ENCODE measurements at places on chromosomes 12 and 14.
A peak's percentile ranks its signal among the peaks of the same experiment; 100 is the strongest.

DNA sequence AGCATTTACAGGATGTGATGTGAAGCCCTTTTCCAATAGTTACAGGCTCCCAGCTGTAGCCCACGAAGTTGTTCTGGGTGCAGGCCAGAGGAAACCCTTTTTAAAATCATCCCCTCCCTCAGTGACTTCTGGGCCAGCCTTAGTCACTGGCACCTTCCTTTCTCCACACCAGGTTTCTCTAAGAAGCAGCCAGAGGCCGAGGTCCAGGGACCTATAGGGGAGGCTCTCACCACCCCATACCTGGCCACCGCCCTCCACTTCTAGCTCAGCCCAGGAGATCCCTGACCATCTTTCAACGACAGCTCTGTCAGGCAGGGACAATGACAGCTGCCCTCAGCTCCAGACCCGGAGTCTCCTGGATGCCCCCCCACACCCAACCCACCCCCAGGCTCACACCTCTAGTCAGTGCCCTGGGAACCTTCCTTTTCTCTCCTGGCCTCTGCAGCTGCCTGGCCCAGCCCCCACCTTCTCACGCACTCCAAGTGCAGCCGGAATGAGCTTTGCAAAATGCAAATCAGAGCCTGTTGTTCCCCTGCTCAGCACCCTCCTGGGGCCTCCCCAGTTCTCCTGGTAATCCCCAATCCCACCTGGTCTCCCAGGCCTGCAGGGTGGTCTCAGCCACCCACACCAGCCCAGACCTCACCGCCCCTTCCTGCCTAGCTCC lies 46.7 kb downstream of the TESC start:
- no peak overlapping the region for H3K27ac ChIP-seq
- H3K4me3 ChIP-seq: no peak overlapping the region
- no peaks in the 10 kb centered on the region for H3K27me3 ChIP-seq
- no peaks in the 10 kb centered on the region for H3K36me3 ChIP-seq
- H3K4me1 ChIP-seq: peaks cover 5% of the 10 kb centered on the region
- DNase-seq: no peak

DNA sequence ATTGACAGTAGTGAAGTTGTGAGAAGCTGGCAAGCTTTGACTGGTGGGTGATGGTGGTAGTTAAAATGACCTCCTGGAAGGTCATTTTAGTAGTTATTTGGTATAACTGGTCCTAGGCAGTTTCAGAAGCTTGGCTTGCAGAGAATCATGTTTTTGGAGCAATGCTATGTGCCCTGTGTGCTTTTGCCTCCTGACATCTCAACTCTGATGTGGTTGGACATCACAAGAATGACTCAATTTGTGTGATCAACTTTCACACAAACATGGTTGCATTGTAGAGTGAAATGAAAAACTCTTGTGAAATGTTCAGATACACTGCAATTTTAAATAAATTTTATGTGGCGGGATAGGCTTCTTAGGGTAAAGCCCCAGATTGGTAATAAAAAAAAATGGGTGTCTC lies 8.3 kb upstream of the ABCD2 start:
- no peaks in the 10 kb centered on the region for H3K27me3 ChIP-seq
- H3K4me3 ChIP-seq: no peak overlapping the region
- no peaks in the 10 kb centered on the region for H3K36me3 ChIP-seq
- H3K27ac ChIP-seq: no peak overlapping the region

- peak overlapping the region; percentile 97 for H3K27ac ChIP-seq
- peaks cover 2% of the 10 kb centered on the region for H3K36me3 ChIP-seq
- H3K4me3 ChIP-seq: no peak overlapping the region
- DNase-seq: peak; percentile 36
These were observed 3.6 kb upstream of the UBC start for GRCh38 chr12:124917841-124918621.

DNA sequence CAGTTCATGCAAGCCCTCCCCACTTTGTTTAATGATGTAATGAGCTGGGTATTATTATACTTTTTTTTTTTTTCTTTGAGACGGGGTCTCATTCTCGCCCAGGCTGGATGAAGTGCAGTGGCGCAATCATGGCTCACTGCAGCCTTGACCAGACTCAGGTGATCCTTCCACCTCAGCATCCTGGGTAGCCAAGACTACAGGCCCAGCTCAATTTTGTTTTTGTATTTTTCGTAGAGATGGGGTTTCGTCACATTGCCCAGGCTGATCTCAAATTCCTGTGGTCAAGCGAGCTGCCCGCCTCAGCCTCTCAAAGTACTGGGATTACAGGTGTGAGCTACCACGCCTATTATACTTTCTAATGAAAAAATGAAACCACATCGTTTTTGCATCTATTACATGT lies 4.5 kb upstream of the DCAF11 start:
- no peaks in the 10 kb centered on the region for H3K36me3 ChIP-seq
- no peak overlapping the region for H3K4me3 ChIP-seq
- H3K4me1 ChIP-seq: no peaks in the 10 kb centered on the region
- no peak overlapping the region for H3K27ac ChIP-seq
- no peak for DNase-seq
- no peaks in the 10 kb centered on the region for H3K27me3 ChIP-seq

DNA sequence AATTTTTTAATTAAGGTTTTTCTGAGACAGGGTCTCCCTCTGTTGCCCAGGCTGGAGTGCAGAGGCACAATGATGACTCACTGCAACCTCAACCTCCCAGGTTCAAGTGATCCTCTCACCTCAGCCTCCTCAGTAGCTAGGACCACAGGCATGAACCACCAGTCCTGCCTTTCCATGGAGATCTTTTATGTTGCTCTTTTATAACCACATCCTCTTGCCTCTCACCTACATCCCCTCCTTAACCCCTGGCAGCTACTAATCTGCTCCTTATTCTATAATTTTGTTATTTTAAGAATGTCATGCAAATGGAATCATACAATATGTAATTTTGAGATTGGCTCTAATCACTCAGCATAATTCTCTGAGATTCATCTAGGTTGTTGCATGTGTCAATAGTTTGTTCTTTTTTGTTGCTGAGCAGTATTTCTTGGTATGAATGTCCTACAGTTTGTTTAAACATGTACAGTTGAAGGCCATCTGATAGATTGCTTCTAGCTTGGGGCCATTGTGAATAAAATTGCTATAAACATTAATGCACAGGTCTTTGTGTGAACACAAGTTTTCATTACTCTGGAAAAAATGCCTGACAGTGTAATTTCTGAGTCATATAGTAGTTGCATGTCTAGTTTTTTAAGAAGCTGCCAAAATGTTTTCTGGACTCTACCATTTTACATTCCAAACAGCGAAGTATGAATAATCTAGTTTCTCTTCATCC lies 249.2 kb upstream of the AMIGO2 start:
- H3K27ac ChIP-seq: no peak overlapping the region
- no peak for DNase-seq
- no peaks in the 10 kb centered on the region for H3K36me3 ChIP-seq

DNA sequence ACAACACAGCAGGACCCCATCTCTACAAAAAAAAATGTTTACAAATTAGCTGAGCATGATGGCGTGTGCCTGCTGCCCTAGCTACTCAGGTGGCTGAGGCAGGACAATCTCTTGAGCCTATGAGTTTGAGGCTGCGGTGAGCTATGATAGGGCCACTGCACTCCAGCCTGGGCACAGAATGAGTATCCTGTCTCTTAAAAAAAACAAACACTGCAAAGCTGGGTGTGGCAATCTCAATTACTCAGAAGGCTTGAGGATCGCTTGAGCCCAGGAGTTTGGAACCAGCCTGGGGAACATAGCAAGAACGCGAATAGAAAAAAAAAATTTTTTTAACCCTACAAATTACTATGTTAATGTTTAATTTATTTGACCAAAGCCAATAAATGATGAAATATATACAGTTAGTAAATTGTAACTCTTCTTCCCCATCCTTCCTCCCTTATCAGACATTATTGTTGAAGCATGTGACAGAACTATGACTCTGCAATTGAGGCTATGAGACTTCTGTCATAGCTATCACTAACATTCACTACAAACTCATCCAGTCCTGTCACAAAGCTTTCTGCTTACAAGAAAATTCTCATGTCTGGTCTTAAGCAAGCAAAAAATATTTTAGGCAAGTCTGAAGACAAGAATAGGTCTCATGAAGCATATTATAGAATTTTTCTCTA lies 9.8 kb downstream of the BTBD7 start:
- DNase-seq: no peak
- peaks cover 2% of the 10 kb centered on the region for H3K4me1 ChIP-seq
- H3K36me3 ChIP-seq: no peaks in the 10 kb centered on the region
- H3K4me3 ChIP-seq: no peak overlapping the region
- H3K27me3 ChIP-seq: no peaks in the 10 kb centered on the region

GRCh38 chr12:82756303-82756702 lies 69.6 kb downstream of the TMTC2 start:
- no peak overlapping the region for H3K27ac ChIP-seq
- peak; percentile 92 for DNase-seq
- H3K4me3 ChIP-seq: no peak overlapping the region
- H3K36me3 ChIP-seq: no peaks in the 10 kb centered on the region
- H3K27me3 ChIP-seq: no peaks in the 10 kb centered on the region

- H3K4me1 ChIP-seq: no peaks in the 10 kb centered on the region
- no peaks in the 10 kb centered on the region for H3K36me3 ChIP-seq
- no peaks in the 10 kb centered on the region for H3K27me3 ChIP-seq
- no peak for DNase-seq
These were observed 19.6 kb downstream of the MTA1 start for GRCh38 chr14:105439179-105439578.

GRCh38 chr12:59388176-59388575 lies 207.7 kb upstream of the SLC16A7 start:
- DNase-seq: no peak
- no peak overlapping the region for H3K27ac ChIP-seq
- no peaks in the 10 kb centered on the region for H3K27me3 ChIP-seq
- H3K36me3 ChIP-seq: no peaks in the 10 kb centered on the region
- H3K4me3 ChIP-seq: no peak overlapping the region
- H3K4me1 ChIP-seq: no peaks in the 10 kb centered on the region

DNA sequence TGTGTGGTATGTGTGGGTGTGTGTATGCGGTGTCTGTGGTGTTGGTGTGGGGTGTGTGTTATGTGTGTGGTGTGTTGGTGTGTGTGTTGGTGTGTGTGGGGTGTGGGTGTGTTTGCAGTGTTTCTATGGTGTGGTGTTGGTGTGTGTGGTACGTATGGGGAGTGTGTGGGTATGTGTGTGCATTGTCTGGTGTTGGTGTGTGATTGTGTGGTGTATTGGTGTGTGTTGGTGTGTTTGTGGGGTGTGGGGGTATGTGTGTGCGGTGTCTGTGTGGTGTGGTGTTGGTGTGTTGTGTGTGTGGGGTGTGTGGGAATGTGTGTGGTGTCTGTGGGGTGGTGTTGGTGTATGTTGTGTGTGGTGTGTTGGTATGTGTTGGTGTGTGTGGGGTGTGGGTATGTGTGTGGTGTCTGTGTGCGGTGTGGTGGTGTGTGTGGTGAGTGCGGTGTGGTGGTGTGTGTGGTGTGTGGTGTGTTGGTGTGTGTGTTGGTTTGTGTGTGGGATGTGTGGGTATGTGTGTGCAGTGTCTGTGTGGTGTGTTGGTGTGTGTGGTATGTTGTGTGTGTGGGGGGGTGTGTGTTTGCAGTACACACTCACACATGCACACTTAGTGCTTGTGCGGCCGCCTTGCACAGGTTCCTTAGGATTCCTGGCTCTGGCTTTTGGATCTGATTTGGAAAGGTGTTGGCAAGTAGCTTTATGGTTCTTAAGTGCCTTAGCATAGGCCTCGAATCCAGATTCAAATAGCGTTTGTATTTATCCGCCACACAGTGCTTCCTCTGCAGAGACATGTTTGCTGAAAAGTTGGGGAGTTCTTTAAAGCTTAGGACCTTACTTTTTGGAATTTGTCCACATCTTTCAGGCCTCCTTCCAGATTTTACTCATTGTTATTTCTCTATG lies 16.4 kb downstream of the MLXIP start:
- no peaks in the 10 kb centered on the region for H3K27me3 ChIP-seq
- no peak overlapping the region for H3K4me3 ChIP-seq
- DNase-seq: no peak

DNA sequence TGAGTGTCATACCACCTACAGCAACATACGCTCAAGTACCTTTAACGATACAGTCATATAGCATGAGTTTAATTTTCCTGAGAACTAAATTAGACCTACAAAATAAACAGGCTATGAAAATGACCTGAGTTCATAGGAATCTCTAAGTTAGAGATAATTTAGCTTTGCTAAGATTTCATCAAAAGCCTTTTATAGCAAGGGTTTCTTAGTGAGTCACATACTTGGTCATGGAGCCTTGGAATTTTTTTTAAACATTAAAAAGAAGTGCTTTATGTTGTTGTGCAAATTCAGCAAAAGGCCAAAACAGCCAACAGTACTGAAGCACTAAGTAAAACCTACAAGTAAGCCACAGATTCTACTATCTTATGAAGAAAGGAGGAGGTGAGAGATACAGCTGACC lies 93.6 kb upstream of the FERMT2 start:
- no peaks in the 10 kb centered on the region for H3K4me1 ChIP-seq
- no peak overlapping the region for H3K4me3 ChIP-seq
- no peak overlapping the region for H3K27ac ChIP-seq

- H3K27ac ChIP-seq: no peak overlapping the region
- H3K4me1 ChIP-seq: peaks cover 13% of the 10 kb centered on the region
- no peak overlapping the region for H3K4me3 ChIP-seq
- H3K36me3 ChIP-seq: no peaks in the 10 kb centered on the region
- peak; percentile 67 for DNase-seq
These were observed 72.4 kb downstream of the IQSEC3 start for GRCh38 chr12:138898-139534.

DNA sequence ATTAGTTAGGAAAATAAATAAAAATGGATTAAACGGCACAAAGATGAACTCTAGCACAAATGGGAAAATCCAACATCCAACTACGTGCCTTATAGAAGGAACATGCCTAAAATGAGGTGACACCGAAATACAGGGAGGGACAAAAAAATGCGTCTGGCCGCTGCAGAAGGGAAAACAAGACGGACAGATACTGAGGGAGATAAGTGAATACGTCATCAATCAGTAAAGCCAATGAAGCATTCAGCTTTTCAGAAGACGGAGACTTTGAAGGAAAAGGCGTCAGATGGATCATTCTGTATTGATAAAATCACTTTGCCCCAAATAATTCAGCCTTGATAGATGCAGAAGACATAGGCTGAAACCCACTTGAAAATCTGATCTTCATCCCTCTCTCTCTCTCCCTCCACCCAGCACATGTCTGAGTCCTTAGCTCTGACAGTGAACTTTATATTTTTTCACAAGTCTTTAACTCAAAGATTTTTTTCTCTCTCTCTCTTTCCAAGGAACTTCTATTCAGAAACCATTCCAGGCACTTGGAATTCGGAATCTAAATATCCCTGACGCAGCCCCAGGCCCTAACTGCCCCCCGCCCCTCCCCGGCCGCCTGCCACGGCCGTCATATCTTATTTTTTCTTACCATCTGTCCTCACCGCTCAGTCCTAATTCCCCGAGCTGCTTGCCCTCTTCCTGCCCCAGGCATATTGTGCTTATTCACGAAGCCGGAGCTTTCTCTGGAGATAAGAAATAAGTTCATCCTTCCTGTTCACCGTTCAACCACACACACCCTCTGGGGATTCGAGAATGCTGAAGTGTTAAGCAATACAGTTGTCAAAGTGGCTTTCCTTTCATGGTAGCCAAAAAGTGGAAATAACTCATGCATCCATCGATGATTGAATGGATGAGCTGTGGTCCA lies 35.5 kb upstream of the RFLNA start:
- H3K27me3 ChIP-seq: no peaks in the 10 kb centered on the region
- no peaks in the 10 kb centered on the region for H3K4me1 ChIP-seq
- no peak overlapping the region for H3K27ac ChIP-seq

GRCh38 chr12:100163416-100164152 lies 20.9 kb upstream of the BLTP3B start:
- H3K4me1 ChIP-seq: no peaks in the 10 kb centered on the region
- H3K4me3 ChIP-seq: no peak overlapping the region
- no peaks in the 10 kb centered on the region for H3K27me3 ChIP-seq
- H3K27ac ChIP-seq: no peak overlapping the region

GRCh38 chr14:67952786-67953185 lies 133.2 kb downstream of the RAD51B start:
- no peaks in the 10 kb centered on the region for H3K27me3 ChIP-seq
- no peaks in the 10 kb centered on the region for H3K4me1 ChIP-seq
- H3K27ac ChIP-seq: no peak overlapping the region
